Cardiac atrium fibroblast (primary cell): ENCODE measurements at places on chromosomes 12 and 14. TPM values are rescaled to one million over a fixed set of nuclear protein-coding genes. Genes with fewer than 3 reads are reported as not detected.

Gene POTEG
- not detected in 2 replicates for total RNA-seq

Gene GLS2
- total RNA-seq, result not detected in 2 replicates

Gene KERA
- total RNA-seq, result not detected in 2 replicates

Gene CLEC12A
- total RNA-seq, result not detected in 2 replicates

Gene SYNDIG1L
- not detected in 2 replicates for total RNA-seq

Gene SRGAP1
- total RNA-seq, result 4.4 and 4.7 TPM in 2 replicates

Gene KCNC2
- not detected in 2 replicates for total RNA-seq

Gene UBR7
- 9.7 and 33.8 TPM in 2 replicates for total RNA-seq

Gene GPR162
- total RNA-seq, result 2.6 and 7.0 TPM in 2 replicates

Gene FOXN4
- not detected in 2 replicates for total RNA-seq

Gene TMEM30B
- total RNA-seq, result 0.18 TPM in 1 of 2 replicates, not detected in the other
